A172 (cell line): ENCODE measurements at places on chromosomes 2 and 18.

- DNase-seq: no peak
These were observed 17.7 kb downstream of the MRPS9 start for GRCh38 chr2:105055613-105056012.

DNA sequence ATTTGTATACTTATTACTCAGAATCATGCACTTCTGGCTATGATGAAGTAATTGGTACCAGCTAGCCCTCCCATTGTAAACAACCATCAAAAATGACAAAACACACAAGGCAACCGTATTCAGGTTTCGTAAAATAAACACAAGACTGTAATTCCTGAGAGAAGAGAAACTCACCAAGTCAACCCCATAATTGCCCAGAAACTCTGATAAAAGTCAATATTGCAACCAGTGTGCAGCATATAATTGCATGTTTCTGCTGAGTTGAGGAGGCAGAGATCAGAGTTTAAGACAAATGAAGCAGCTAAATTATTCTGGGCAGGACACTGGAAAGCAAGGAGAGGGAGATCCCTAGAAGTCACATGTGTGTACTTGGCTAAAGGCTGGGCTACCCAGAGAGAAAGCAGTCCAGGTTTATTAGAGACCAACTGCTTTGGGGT lies 90.3 kb downstream of the ROCK2 start:
- DNase-seq: no peak

DNA sequence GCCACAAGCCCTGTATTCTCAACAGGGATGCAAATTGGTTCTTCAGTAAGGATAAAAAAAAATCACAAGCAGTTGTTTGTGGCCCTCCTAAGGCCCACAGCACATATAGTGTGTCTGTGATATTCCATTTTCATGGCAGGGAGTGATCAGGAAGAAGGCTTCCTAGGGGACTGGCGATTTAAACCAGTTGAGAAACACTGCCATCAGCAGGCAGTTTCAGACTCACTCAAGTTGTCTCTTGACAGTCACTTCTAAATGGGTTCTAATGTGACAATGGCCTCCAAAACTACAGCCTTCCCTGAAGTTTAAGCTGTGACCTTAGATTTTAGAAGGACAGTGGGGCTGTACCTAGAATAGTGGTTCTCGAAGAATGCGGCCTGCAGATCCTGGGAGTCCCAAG lies 6.0 kb downstream of the CIAO1 start:
- DNase-seq: no peak

- no peak for DNase-seq
These were observed 70.9 kb downstream of the AFF3 start for GRCh38 chr2:100071335-100072043.

DNA sequence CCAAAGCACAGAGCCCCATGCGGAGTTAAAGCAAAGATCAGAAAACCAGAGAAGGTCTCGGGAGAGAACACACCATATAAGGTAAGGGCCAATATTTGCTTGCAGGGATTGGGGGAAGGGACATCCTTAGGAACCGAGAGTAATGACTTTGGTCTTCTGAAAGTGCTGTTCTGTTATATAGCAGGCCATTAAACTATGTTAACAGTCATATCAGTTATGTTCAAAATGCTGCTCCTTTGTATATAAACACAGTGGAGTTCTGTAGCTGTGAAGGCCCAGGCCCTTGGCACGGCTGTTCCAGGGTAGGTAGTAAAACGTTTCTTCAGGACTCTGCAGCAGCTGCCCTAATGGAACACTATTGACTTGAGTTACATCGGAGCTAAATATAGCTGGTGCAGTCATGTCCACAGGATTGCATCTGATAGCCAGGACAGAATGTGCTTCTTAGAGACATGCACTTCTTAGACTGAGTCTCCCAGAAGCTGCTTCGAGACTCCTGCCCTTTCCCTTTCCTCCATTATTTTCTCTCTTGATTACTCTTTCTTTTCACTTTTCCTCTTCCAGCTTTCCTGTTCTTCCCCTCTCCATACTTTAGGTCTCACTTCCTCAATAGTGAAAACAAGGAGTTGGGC lies 122.4 kb downstream of the SETBP1 start:
- no peak for DNase-seq

DNA sequence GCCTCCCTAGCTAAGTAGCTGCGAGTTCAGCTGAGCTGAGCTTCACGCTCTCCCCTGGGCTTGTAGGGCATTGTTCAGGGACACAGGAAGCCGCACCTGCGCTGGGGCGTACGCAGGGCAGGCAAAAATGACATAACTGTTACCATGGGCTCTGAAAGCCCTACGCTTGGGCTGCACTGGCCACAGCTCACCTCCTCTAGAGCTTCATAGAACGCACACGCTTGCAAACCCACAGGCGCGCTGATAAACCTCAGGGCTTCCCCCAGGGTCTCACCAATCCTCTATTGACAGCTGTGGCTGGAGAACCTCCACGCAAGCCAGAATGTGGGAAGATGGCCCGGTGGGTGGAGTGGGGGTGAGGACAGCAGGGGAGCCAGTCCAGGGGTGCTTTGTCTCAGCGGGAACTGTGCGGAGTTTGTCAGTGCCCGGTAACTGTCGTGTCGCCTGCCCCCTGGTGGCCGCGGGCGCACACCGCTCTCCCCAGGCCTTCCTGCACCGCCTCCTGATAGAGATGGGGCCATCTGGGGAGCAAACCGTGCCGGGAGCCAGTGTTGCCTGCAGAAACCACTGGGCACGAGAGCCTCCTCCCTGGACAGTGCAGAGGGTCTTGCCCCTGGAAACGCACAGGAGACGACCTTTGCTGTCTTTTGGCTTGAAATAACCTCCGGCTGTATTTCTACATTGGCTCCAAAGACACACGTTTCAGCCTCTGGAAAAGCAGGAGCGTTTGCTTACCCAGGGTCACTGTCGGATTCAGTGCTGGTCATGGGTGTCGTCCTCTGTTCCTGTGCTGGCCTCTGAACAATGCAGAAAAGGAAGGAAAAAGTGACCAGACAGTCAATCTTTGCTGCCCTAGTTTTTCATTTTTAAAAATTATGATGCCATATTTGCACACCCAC lies 17.0 kb upstream of the CIDEA start:
- peak; percentile 46 for DNase-seq

DNA sequence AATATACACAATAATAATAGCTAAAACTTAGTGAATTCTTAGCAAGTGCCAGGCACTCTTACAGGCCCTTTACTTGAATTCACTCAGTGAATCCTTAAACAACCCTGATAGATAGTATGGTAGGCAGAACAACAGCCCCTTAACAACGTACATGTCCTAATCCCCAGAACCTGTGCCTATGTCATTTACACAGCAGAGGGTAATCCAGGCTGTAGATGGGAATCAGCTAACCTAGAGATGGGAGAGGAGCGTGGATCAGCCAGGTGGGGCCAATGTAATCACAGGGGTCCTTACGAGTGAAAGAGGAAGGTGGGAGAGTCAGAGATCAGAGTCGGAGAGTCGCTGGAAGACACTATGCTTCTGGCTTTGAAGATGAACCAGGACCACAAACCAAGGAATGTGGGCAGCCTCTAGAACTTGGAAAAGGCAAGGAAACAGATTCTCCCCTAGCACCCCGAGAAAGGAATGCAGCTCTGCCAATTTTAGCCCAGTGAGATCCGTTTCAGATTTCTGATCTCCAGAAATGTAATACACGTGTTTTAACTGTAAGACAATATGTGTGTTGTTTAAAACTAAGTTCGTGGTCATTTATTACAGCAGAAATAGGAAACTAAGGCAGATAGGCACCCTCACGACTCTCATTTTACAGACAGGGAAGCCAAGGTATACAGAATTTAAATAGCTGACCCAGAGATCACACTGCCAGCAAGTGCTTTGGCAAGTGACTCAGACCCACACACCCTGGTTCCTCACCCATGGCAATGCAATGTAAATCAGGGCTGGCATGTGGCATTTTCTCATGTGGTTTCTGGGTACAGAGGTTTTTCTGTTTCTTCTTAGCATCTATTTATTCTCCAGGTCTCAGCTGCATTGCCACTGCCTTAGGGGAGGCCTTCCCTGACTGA lies 68.9 kb downstream of the DOCK10 start:
- peak; percentile 54 for DNase-seq

DNA sequence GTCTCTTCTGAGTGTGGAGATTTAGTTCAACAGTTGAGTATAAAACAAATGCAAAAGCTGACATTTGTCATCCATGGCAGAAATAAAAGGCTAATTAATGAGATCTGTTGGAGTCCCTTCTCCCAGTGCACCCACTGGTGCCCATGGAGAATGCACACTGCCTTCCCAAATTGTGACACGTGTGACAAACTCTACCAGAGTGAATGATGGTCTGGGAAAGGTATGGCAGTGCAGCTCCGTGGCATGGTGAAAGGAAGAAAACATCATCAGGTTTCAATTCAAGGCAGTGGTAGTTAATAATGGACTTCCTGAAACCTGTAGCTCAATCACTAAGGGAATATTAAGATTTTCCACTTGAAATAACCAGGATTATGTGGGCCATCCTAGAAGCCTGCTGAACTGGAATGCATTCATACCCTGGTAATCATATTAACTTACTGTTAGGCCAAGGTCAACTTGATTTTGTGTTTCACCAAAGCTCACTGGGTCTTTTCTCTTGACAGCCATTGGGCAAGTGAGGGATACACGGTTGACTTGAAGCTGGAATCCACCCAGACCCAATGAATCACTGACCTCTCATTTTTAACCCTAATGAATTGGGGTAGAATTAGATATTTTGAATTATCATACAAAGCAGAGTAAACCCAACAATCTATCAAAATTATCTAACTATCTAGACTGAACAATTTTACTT lies 167.6 kb downstream of the AFF3 start:
- no peak for DNase-seq

DNA sequence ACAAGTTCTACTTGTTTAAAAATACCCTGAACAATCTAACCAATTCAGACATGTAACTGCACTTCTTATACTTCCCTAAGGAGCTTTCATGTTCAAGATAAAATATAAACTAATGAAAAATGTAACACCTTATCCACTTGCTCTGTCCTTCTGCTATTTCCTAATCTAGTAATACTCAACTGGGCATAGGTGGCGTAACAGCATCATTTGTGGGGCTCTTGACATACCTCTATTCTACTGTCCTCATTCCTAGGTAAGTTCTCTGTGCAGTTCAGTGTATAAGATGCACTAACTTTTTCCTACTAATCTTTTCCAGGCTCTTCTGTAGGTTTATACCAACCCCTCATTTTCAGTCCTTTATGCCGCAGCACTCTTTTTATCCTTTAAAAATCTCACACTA lies 36.7 kb downstream of the PRKD3 start:
- no peak for DNase-seq

GRCh38 chr18:23529604-23530003 lies 26.3 kb downstream of the RMC1 start:
- DNase-seq: peak; percentile 90

- no peak for DNase-seq
These were observed 66.8 kb downstream of the BIN1 start for GRCh38 chr2:127040169-127040568.

DNA sequence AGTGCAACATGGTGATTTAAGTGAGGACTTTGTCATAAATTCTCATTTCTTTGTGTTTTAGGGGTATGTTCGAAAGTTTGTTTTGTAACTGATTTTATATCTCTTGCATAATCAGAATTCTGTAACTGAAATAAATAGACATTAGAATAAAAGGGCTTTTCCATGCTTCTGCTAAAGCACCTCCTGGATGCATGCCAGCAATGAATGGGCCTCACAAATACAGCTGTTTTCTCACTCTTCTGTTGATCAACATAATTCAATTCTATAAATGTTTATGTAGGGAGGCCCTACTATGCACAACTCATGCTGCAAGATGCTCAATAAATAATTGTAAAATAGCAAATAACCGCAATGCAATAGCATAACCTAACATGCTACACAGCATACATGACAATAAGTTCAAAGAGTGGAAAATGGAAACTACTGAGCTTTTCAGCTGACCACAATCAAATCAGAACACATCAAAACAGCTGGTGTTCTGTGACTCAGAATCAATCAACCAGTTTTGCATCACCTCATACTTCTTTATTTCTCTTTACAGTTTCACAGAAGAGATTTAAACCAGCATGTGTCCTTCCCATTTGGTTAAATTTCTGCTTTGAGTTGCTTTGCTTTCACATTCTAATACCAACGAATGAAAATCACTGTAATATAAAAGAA lies 11.0 kb downstream of the CDH7 start:
- DNase-seq: no peak

DNA sequence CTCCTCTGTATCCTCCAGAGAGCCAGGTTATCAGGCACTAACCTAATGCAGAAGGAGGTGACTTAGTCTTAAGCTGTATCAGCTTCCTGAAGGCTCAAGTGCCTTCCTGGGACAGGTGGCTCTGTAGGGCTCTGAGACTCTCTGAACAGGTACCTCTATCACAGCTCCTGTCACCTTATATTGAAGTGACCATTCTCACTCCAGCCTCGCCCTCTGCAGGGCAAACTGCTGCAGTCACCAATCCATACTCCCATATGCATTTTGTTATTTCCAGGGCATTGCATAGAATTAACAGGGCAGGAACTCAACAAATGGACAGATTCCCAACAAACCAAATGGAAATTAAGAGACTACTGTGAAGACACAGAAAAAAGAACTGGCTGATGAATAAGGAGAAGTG lies 203.0 kb upstream of the REV1 start:
- DNase-seq: no peak

DNA sequence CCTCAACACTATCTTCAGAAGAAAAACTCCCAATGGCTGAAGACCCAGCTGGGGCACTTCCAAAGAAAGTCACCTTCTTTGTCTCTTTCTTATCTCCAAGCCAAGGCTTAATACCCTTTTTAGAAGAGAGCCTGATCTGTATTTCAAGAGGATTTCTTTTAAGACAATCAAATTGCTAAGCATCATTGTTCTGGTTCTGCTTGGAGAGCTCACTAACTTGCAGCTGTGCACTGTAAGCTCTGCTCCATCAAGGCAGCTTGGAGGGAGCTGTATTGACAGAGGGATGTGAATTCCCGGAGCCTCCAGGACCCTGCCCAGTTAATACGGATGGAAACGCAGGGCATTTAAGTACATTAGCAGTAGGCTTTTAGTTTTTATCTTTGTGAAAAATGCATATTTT lies 253.1 kb downstream of the TDRD15 start:
- no peak for DNase-seq

DNA sequence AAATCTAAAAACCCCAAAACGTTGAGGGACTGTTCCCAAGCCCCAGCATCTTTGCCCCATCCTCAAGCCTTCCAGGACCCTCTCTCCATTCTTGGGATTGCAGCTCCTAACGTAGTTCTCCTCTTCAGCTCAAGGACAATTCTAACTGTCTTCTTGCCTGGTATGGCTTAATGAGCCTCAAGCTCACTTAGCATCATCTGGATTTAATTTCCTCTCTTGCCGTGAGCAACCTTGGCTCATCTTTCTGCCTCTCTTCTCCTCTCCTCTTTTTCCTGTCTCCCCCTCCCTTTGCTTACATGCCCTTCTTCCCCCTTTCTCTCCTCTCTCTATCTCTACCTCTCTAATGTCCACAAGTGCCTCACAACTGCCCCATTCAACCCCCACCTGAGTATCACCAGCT lies 44.2 kb downstream of the TACR1 start:
- no peak for DNase-seq

DNA sequence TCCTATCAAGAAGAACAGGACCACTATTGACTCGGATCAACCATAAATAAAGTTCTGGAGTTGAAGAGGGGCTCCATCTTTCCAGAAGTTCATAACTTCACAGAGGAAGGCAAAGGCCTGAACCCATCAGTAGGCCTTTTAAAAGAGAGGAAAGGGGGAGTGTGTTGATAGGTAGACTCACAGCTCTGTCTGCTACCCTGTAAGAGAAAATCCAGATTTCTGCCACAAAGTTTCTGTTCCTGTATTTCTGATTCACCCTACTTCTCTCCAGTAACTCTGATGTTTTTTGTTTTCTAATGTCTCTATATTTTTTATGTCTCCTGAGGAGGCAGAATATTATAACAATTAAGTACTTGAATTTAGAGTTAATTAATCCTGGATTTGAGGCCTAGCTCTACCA lies 564.0 kb downstream of the TNS1 start:
- no peak for DNase-seq

GRCh38 chr2:165909466-165909865 lies 44.1 kb downstream of the TTC21B start:
- DNase-seq: no peak
